ENCODE measurements at places on chromosomes 5 and 9.
A peak's percentile ranks its signal among the peaks of the same experiment; 100 is the strongest.

- DNase-seq: no peak
Measured at GRCh38 chr5:168611165-168611564, 32.0 kb upstream of the PANK3 start.

- DNase-seq: no peak
Measured at GRCh38 chr5:149583394-149583793, 2.1 kb downstream of the ARHGEF37 start.

DNA sequence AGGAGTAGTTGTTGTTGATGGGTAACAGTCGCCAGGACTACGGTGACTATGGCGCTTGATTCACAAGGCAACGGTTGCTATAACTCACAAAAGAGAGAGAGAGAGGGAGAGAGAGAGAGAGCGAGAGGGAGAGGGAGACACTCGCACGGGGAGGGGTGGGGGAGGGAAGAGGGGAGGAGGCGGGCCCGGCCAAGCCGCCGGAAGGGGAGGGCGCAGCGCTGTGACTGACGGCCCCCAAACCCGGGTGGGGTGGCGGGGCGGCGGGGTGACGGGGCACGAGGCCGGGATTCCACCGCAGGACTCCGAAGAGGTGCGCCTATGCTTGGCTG lies at the start of gene RFX3:
Gene RFX3, minus strand, starts transcription at position 166 of the 329 bp plus-strand sequence. CDS start 130,413 bp downstream, outside the sequence.
- DNase-seq: peak; percentile 97

DNA sequence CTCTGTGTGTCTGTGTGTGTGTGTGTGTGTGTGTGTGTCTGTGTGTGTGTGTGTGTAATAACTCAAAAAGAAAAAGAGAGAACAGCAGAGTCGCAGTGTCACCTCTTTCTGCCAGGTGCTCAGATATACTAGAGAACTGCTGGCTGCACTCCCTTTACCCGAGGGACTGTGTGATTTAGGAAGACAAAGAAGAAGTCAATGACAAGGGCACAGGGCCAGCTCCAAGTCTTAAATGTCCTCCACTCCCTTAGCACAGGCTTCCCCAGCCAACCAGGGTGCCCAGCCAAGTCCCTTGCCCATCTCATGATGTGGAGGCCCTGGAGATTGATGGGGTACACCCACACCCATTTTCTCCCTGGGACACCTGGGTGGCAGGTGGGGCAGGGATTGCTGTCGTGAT lies 8.7 kb downstream of the CCNJL start:
- DNase-seq: no peak

- peak; percentile 88 for DNase-seq
Measured at GRCh38 chr5:34533582-34534522, 122.3 kb upstream of the RAI14 start.

- no peak for DNase-seq
Measured at GRCh38 chr5:14773588-14773987, 98.0 kb downstream of the ANKH start.

- no peak for DNase-seq
Measured at GRCh38 chr9:93684806-93685543, 108.6 kb downstream of the PHF2 start.

- peak; percentile 79 for DNase-seq
Measured at GRCh38 chr5:141326088-141326854, 4.0 kb upstream of the PCDHGA1 start.

GRCh38 chr5:172872997-172873491 lies 39.0 kb downstream of the ERGIC1 start:
- no peak for DNase-seq

DNA sequence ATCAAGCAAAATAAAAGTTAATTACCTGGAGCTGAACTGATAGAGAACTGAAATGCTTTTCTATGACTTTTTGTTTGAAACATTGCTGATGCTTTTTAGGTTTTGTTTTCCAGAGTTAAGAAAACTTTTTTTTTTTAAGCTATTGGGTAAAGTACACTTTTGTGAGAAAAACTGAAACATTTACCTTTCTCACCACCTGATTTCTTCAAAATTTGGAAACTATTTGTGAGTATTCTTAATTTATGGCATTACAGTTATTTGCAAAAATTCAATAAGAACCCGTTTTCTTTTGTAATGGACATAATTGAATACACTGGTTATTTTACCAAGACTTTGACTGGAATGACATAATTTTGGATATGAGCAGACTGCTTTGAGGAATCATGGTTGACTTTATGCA lies 6.6 kb downstream of the C9orf153 start:
- no peak for DNase-seq

DNA sequence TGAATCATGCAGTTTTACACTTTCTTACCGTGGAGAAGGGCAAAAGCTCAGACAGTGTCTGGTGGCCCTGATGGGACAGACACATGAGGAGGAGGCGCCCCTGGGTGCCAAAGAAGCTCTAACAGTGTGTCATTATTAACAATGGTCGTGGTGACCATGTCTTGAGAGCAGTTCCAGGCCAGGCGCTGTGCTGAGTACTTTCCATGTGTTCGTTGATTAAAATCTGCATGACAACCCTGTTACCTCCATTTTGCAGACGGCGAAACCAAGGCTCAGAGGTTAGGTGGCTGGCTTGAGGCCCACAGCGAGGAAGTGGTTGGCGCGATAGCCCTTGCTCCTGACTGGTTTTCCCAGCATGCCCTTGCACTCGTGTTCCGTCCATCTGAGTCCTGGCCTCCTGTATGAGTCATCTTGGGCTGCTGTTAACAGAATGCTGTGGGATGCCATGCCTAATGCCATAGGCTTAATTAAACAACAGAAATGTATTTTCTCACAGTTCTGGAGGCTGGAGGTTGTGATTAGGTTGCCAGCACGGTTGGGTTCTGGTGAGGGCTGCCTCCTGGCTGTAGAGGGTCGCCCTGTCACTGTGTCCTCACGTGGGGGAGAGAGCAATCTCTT lies 92.0 kb downstream of the AMBP start:
- no peak for DNase-seq

- DNase-seq: no peak
Measured at GRCh38 chr5:54442271-54442670, 13.2 kb upstream of the HSPB3 start.

- DNase-seq: no peak
Measured at GRCh38 chr9:114822708-114823107, 16.9 kb upstream of the TNFSF15 start.

GRCh38 chr9:15512204-15512603 lies 1.4 kb upstream of the PSIP1 start:
- peak; percentile 37 for DNase-seq

GRCh38 chr5:134005417-134006061 lies 764 bp upstream of the VDAC1 start:
- DNase-seq: peak; percentile 44

DNA sequence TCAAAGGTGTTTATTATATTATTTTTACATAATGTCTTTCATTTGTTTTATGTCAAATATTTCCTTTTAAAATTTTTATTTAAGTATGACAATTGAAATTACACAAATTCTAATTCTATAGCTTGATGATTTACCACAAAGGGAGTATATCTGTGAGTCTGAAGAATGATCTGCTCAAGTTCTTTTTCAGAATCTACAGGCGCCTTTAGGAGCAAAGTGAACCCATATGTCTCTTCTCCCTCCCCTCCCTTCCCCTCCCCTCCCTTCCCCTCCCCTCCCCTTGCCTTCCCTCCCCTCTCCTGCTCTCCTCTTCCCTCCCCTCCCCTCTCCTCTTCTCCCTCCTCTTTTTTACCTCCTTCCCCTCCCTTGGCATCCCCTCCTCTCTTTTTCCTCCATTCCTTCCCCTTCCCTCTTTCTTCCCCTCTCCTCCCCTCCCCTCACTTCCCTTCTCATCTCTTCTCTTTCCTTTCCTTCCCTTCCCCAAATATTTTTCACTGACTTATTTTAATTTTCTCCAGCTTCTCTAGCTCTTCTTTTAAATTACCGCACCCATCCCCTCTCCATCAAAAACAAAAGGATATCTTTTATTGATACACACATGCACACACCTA lies 495.3 kb upstream of the PIK3R1 start:
- no peak for DNase-seq

- no peak for DNase-seq
Measured at GRCh38 chr5:83485842-83486241, 14.3 kb downstream of the VCAN start.

- no peak for DNase-seq
Measured at GRCh38 chr9:110447476-110447875, 109.8 kb upstream of the TXNDC8 start.

DNA sequence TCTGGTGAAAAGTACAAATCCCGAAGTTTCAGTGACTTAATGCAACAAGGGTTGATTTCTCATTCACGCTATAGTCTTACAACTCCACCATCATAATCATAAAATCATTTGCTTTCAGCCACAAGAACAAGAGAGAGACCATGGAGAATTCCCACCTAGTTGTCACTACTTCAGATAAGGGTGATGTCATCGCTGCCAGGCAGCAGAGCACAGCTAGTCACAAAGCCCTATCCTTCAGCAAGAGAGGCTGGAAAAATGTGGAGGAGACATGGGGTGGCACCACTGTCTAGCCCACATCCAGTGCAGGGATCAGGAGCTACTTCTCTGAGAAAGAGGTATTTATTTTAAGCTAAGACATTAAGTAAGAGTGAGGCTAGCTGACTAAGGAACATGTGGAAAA lies 356.1 kb downstream of the YTHDC2 start:
- no peak for DNase-seq

Data from GM12865 (cell line).